Stimulated activated CD4-positive, alpha-beta T cell treated with anti-CD3 and anti-CD28 coated beads, TNF-alpha, amount 100 ng/mL, for 4 hours (primary cell): ENCODE measurements at places on chromosomes 1 and 21.

- no peak for DNase-seq
These were observed 10.0 kb downstream of the RNF220 start for GRCh38 chr1:44415013-44415412.

- DNase-seq = no peak
These were observed 101.3 kb upstream of the KCNE2 start for GRCh38 chr21:34262469-34262845.

GRCh38 chr1:176983731-176984130 is 180.8 kb downstream of the ASTN1 start:
- DNase-seq = no peak

GRCh38 chr1:221886743-221887414 is 145.0 kb upstream of the DUSP10 start:
- DNase-seq = no peak

DNA sequence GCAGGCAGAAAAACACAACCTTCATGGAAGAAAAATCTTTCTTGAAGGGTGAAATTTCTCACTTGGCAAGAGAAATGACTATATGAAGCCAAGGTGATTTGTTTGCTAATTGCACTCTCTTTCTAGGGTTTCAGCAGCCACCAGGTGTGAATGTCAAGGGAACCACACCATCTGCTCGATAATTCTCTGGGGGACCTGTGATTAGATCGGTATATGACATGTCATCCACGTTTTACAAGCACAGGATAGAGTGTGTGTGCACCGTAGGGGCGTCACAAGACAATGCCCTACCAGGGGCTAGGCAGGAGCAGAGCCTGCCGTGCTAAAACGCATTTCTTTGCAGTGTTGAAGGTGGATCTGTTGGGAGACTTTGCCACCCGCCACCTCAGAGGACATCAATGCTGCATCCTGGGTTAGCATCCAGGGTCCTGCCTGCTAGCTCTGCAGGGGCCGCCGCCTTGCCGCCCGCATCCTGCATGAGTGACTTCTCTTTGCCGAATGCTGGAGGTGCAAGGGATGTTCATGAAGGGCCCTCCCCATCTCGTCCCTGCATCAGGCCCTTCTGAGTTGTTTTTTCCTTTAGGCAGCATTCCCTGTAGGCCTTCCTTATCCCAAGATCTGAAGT is 37.8 kb upstream of the CCSAP start:
- no peak for DNase-seq

- DNase-seq = no peak
These were observed 321.3 kb downstream of the CAMTA1 start for GRCh38 chr1:7106442-7107108.

DNA sequence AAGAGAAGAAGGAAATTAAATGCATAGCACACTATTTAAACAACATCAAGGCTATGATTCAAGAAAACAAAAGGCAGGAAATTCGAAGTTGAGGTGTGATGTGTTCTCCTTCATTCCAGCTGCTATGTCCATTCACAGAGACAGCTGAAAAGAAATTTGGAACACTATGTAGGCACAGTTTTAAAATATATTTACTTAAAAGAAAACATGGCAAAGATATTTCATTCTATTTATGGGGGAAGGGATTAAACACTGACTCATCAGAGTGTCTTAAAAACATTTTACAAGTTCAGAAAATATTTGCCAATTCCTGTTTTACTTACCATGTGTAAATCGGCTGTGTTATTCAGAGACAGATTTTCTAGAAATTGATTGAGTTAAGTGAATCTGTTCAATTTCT is 39.4 kb upstream of the NGF start:
- no peak for DNase-seq

- no peak for DNase-seq
These were observed 33.7 kb downstream of the RTCA start for GRCh38 chr1:100299521-100300222.

DNA sequence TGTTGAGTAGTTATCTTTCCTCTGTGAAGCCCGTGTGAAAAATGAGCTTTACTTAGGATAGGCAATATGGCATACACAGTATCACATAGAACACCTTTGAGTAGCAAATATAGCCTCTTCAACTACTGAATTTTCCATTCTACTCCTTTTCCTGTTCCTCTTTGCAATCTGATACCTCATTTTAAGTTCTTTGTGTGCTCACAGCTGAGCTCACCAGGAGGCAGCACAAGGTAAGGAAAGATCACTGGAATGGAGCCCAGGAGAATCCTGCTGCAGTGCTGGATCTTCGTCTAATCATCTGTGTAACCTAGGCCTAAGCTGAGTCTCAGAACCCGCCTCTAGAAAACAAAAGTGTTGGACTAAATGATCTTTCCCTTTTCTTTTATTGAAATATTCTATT is 171.0 kb downstream of the LRRC40 start:
- no peak for DNase-seq

GRCh38 chr1:171833091-171833825 is 8.0 kb upstream of the DNM3 start:
- no peak for DNase-seq

DNA sequence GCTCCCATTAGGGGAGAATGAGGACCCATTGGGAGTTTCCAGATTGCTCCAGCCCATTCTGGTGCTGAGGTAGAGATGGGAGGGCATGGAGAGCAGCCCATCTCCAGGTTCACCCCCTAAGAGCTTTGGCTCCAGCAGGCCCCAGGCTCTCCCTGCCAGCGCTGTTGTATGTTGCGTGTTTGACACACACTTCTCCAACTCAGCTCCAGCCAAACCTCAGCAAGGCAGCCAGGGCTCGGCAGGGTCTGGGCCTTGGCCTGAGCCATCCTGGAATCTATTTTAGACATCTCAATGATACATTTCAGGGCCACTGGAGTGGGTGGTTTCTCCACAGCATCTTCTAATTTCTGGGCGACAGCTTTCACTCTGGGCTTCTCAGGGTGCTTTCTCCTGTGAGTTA is 117.0 kb downstream of the NAV1 start:
- DNase-seq = no peak

DNA sequence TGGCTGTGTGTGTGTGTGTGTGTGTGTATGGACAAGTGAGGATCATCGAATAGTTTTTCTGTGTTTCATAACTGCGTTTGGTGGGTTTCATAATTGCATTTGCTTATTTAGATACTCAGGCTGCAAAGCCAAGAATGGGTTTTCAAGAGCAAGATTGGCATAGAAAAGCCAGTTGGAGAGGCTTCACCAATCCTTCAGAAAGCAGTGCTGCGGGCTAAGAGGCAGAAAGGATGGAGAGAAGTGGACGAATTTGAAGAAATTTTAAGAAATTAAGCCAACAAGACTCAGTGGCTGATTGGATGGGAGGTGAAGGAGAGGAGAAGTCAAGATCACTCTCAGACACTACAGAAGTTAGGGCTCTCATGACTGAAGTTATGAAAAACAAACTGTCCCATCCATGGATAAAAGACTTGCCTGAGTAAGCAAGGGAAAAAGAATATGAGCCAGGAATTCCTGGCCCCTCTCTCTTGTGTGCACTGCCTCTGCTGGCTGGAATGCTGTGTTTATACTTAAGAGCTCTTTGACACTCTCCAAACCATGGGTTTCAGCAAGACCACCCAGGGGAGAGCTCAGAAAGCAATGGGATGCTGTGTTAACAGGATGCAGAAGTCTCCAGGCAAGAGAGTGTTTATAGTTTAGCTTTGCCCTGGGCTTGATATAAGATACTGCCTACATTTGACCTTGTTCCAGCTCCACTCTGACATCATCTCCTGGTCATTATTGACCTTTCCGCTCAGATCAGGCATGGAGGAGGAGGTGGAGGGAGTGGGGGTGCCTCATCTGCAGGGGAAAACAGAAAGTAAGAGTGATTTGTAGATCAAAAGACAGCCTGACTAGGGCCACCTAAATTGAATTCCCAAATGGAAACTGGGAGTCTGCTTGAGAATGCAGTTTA is 232.0 kb upstream of the PLXNA2 start:
- no peak for DNase-seq

DNA sequence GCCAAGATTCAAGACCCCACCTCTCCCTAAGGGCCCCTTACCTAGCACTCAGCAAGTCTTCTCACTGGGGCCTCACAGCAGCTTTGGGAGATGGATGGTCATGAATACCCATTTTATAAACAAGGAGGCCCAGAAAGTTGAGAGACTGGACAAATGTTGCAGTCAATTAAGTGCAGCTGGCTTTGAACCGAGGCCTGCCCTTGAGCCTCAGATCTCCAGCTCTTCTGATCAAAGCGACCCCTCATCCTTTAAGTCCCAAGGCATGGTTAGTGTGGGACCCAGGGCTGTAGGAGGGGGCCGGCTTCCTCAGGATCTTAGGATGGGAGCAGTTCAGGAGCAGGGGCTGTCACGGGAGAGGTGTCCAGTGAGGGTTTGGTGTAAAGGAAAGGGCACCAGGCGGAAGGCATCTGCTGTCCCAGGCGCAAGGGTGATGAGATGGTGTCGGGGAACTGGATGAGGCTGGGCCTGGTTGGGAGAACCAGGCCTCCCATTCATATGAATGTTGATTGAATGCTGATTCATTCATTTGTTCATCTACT is 5.1 kb upstream of the MTFR1L start:
- DNase-seq = no peak

GRCh38 chr1:12413664-12414410 is 184.0 kb downstream of the VPS13D start:
- no peak for DNase-seq

GRCh38 chr21:21165063-21165645 is 166.9 kb downstream of the NCAM2 start:
- DNase-seq = no peak

DNA sequence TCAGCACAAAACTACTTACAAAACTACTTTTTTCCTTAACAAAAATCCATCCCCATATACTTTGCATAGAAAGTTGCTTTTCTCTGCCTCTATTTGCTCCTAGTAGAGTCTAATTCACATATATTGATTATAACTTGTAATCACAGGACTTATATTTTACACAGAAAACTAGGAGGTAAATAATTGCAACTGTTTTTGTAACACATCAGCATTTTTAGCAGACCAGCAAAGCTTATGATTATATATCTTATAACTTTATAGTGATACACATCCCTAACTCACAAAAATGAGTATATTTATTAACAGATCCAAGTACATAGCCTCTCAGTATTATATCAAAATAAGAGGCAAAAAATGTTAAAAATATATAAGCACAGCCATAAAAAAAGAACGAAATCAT is 17.3 kb upstream of the SLC35A3 start:
- no peak for DNase-seq

DNA sequence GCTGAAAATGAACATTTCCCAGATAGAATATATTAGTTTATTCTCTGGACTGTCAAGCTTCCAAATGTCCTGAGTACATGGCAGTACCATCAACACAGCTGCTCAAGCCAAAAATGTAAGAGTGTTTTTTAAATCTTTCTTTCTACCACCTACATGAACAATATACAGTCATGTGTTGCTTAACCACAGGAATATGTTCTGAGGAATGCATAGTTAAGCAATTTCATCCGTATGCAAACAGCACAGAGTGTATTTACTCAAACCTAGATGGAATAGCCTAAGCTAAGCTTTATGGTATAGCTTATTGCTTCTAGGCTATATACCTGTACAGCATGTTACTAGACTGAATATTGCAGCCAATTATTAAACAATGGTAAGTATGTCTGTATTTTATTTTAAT is 561.9 kb upstream of the ADGRL4 start:
- DNase-seq = no peak

DNA sequence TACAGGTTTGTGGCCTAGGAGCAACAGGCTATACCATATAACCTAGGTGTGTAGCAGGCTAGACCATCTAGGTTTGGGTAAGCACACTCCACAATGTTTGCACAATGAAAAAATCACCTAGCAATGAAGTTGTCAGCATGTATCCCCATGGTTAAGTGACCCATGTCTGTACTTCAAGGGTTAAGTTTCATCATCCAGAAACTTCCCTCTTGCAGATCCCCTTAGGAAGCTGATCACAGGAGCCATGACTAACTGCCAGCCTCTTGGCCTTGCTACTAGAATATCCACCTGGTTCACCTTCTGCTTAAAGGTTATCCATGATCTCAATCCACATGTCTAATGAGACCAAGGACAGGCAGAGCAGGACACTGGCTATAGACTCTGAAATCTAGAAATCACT is 3.5 kb upstream of the UBXN10 start:
- no peak for DNase-seq

- no peak for DNase-seq
These were observed 24.3 kb downstream of the ZMYND12 start for GRCh38 chr1:42431514-42431913.

DNA sequence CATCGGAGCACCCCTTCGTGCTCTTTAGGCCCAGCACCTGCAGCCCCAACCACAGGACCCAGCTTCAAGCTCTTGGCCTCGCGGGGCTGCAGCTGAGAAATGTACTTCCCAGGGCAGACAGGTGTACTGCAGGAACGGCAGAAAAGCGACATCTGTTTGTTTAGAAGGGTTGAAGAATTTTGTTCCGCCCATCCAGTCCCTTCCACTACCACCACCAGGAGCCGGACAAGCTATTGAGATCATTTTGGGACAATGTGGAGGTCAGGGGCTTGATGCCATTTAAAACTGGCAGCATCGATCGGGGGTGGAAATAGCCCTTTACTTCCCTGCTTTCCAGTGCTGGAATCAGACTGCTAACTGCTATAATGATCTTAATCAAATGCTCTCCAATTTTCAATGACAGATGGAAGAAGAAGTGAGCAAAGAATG is 1.7 kb downstream of the SERTAD4 start:
- no peak for DNase-seq

- DNase-seq = no peak
These were observed 24.8 kb downstream of the PCSK9 start for GRCh38 chr1:55064071-55064581.

- DNase-seq = no peak
These were observed 342.0 kb downstream of the PBX1 start for GRCh38 chr1:164901031-164901430.

GRCh38 chr1:10208537-10208936 is 1.8 kb upstream of the KIF1B start:
- DNase-seq = no peak

- no peak for DNase-seq
These were observed 156.1 kb downstream of the KIF26B start for GRCh38 chr1:245310571-245311531.
